NCI-H1417 treated with DMSO at 0.1 percent for 48 hours (cell line): ENCODE measurements at places on chromosomes 2 and 18.

DNA sequence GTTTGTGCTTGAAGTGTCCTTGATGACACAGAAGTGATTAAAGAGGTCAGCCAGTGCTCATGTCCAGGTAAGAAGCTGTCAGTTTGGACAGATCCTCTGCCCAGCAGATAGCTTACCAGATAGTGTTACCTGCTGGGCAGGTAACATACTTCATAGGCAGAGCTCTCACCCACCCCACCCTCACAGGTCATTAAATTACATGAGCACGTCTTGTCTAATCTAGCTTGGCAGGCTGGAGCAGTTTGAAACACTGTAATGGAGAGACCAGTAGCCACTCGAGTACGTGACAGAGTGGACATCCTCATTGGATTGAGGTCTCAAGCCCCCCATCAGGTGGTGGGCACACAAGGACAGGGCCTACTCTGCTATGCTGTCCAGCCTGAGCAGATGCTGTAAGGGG, 27.1 kb downstream of the TTC32 start:
- DNase-seq, result no peak

GRCh38 chr2:10575609-10576280, 114.0 kb downstream of the NOL10 start:
- no peak for DNase-seq

DNA sequence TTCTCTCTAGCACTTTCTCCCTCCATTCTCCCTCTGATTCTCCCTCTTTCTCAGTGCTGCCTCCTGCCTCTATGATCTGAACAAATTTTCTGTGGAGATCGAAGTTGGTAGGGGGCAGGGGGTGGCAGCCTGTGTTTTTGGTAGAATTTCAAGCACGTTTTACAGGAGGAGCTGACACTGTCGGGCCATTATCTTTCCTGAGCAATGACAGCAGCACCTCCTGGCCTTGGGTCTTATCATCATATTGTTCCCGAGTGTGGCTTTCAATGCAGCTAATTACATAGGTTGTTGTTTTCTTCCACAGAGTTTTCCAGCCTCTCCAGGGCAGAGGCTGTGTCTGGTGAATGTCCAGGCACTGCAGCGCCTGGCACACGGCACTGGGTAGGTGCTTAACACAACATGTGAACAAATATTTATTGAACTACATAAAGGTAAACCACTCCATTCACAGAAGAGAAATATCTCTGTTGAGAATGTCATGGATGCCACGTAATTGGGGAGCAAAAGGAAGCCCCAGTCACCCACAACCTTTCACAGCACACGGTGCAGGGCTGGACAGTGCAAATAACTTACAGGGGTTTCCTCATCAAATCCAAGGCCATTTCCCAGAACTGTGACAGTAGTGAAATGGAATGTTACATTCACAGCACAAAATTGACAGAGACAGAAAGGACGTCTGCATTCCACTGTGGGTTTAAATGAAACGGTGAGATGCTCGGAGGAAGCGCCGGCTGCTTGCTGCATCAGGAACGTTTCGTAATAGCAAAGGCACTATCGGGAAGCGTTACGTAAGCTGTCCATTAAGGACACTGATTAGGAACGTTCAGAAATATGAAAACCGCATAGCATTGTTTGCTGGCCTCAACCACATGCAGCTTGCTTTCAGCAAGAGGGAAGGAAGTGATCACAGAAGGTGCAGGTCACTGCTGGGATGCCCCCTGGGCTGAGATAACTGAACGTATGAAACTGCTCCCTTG, 6.5 kb upstream of the KCNG2 start:
- DNase-seq, result no peak

- no peak for DNase-seq
Measured at GRCh38 chr2:15797231-15797938, 143.0 kb upstream of the MYCN start.
